ENCODE measurements at places on chromosomes 1 and 21.

- no peak for DNase-seq
Observed at GRCh38 chr1:211566431-211567025, 12.4 kb downstream of the SLC30A1 start.

GRCh38 chr1:27053977-27054753 is 41.5 kb upstream of the TENT5B start:
- DNase-seq, result no peak

DNA sequence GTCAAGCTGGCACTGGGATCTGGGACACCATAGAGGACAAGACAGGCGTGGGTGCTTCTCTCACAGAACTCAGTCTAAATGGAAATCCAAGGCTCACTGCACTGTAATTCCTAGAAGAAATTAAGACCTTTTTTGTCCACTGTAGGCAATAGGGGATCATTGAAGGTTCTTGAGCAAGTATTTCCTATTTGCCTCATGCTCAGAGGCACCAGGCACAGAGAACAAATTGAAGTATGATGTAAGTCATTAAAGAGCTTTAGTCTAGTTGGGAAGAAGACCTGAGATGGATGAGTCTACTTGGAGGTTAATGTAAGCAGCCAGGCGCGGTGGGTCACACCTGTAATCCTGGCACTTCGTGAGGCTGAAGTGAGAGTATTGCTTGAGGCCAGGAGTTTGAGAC is 34.6 kb downstream of the EIF2D start:
- DNase-seq, result no peak

GRCh38 chr1:119885903-119886783 is 10.2 kb downstream of the ADAM30 start:
- DNase-seq, result peak; percentile 64

GRCh38 chr1:90550626-90551406 is 166.3 kb downstream of the BARHL2 start:
- no peak for DNase-seq

GRCh38 chr1:203720242-203720641 is 44.7 kb upstream of the LAX1 start:
- peak; percentile 10 for DNase-seq

DNA sequence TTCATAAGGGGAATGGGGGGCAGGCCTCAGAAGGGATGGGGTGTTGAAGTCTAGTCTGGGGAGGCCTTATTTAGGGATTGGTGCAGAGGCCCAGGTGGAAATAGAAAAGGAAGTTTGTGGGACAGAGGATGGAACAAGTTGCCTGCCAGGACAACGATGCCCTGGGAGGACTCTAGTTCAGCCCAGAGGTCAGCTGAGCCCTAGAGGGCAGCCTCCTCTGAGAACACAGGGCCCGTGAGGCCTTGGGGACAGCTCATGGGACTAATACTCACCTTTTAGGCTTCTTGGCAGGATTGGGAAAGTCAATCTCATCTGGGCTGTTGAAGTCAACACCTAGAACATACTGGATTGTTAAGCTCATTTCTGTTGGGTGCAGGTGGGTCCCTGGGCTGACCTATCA is 43.0 kb downstream of the LHX4 start:
- DNase-seq, result no peak

DNA sequence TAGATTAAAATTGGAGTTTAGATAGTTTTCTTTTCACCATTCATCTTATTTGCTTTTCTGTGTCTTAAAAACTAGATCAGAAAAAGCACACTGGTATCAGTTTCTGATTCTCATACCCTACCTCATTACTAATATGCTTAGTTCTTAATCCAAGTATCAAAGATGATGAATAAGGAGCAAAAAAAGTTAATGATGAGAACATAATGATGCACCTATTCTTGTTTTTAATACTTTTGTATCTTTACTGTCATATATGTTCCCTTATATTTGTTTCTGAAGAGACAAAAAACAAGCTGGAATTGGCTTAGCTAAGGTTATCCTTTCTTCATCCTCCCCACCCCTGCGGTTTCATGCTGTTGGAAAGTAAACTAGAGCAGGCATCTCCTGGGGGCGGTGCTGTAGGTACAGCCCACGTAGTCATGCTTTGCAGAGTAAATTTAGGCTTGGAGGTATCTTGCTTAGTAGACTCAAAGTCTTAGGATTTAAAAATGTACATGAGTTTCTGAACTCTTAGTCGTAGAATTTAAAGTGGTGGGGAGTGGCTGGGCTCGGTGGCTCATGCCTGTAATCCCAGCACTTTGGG is 16.4 kb downstream of the CNIH4 start:
- DNase-seq, result no peak

Data from lung microvascular endothelial cell (primary cell).